ENCODE measurements at places on chromosomes 3 and 15.

- DNase-seq = no peak
Measured at GRCh38 chr15:67915461-67916374, 75.9 kb upstream of the RNU6-1 start.

- DNase-seq = no peak
Measured at GRCh38 chr3:183880121-183880520, 4.6 kb downstream of the PARL start.

GRCh38 chr3:64316971-64317370 is 91.7 kb upstream of the PRICKLE2 start:
- DNase-seq = no peak

DNA sequence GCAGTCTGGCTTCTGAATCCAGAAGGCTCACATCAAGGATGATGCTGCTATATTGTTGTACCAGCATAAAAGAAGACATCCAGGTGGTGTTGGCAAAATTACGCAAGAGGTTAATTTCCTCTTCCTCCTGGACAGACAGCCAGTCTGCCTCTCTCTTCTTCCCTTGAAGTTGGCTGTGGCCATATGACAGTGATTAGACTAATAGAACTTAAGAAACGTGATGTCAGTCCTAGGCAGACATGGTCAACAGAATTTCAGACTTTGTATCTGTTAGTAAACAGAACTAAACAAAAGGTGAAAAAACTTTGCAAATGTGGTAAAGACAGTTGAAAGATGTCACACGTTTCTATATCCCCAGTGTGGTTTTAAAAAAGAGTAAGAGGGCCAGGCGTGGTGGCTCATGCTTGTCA is 465.2 kb upstream of the NR2F2 start:
- no peak for DNase-seq

Data from stimulated activated CD8-positive, alpha-beta memory T cell treated with anti-CD3 and anti-CD28 coated beads, Interleukin-15, amount 100 ng/mL, for 48 hours (primary cell).